IMR-90 (cell line): ENCODE measurements at places on chromosomes 2 and 18. TPM values are rescaled to one million over a fixed set of nuclear protein-coding genes. Genes with fewer than 3 reads are reported as not detected.

DNA sequence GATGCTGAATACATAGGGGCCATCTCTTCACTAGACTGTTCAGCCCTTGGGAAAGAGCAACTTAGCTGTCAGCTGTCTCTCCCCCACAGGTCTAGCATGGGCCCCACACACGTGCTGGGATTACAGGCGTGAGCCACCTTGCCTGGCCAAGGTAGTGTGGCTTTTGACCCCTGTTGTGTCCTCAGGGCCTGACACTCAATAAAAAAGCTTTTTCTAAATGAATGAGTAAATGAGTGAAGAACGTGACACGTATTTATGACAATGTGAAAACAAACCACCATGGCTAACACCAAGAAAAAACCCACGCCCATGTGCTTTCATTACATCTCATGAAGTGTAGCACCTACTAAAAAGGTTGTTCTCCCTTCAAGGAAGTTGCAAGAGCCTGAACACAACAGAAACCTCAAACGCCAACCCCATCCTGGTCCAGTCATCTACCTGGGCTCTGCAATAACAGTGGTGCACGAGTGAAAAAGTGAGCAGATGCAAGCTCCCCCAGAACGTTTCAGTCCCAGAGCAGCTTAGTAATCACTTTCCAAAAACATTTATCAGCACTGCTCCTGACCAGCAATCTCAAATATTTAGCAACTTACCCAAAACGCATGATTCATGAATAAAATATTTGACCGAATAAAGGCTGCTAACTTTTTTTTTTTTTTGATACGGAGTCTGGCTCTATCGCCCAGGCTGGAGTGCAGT, 3.4 kb downstream of the WDFY1 start:
- peaks cover 14% of the 10 kb centered on the region for H3K4me1 ChIP-seq
- peak overlapping the region; percentile 93 for H3K27ac ChIP-seq
- no peaks in the 10 kb centered on the region for H3K36me3 ChIP-seq
- DNase-seq: peak; percentile 83

DNA sequence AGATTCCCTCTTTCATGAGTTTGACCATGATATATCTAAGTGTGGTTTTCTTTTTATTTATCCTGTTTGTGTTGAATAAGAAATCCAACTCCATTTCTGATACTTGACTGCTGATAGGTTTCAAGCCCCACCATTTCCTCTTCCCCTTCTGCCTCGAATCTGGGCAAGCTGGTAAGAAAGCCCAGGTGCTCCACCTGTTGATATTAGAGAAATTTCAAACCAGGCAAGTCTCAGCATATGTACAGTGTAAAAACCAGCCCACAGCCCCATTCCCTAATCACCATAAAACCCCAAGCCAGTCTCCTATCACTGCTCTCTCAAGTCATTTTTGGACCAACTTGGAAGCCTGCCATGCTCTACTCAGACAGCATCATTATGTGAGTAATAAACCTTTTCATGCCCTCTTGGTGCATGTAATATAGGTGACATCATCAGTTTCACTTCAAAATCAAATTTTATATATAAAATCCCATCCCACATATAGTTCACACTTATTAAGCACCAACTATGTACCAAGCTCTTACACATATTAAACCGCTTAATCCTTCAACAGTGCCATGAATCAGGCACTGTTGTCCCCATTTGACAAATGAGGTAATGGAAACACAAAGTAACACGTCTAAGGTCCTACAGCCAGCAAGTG, 46.6 kb downstream of the SMAD2 start:
- H3K4me3 ChIP-seq: no peak overlapping the region
- no peak overlapping the region for H3K27ac ChIP-seq
- H3K27me3 ChIP-seq: no peaks in the 10 kb centered on the region
- DNase-seq: peak; percentile 76

DNA sequence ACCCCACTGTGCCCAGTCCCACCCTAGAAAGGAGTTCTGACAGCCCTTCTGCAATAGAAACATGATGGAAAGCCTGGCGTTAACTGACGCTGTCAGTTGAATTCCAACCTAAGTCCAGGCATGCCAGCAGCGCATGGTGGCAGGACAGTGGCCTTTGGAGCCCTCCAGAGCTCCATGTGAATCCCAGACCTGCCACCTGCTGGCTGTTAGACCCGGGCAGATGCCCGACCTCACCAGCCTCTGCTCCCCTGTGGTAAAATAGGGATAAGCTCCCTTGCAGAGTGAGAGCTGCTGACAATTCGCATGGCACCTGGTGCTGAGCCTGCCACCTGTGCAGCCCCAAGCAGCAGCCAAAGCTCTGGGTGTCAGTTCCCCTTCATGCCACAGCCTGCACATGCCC, 138.6 kb downstream of the LOXHD1 start:
- H3K36me3 ChIP-seq: no peaks in the 10 kb centered on the region
- H3K4me1 ChIP-seq: no peaks in the 10 kb centered on the region
- no peaks in the 10 kb centered on the region for H3K27me3 ChIP-seq
- H3K27ac ChIP-seq: no peak overlapping the region

- no peak within 1 kb of the TSS for H3K27ac ChIP-seq
- H3K4me1 ChIP-seq: peaks cover 2% of the 10 kb centered on the region; the same call in 1 of the 2 replicates
- peak within 1 kb of the TSS; percentile 21; the same call in 1 of the 2 replicates for H3K4me3 ChIP-seq
- H3K36me3 ChIP-seq: no peaks in the 10 kb centered on the region
These were observed at the start of gene LDLRAD4 for GRCh38 chr18:13218368-13218991. Gene LDLRAD4 (plus strand): TSS chr18:13218760.

DNA sequence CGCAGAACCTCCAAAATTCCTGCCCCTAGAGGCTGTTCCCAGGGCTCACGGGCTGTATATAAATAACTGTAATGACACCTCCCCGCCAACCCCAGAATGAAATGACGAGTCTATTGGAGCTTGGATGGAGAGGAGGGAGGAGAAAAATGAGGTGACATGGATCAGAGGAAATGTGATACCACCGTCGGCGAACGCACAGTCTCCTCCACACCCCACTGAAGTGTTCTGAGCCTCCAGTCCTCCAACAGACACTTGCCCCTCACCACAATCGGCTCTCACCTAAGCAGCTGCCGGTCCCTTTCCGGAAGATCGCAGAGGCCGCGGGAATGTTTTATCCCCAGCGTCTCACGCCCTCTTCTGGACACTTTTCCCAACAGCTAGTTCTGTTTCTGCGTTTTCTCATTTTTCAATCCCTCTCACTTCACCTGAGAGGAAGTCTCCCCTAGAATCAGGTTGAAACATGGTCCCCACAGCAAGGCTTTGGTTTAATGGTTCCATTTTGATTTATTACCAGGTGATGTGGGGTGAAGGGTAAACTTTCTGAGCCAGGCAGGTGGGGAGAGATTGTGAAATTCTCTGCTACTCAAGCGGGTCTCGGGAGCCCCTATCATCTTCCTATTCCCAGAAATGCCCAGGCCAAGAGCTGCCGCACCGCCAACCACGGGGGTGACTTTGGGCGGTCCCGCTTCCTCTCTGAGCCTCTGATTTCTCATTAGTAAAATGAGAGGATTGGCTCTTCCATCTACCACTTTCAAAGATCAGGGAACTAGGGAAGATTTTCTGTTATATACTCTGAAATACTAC, 9.1 kb upstream of the MYO5B start:
- no peak overlapping the region for H3K27ac ChIP-seq
- no peaks in the 10 kb centered on the region; the same call in 1 of the 2 replicates for H3K4me1 ChIP-seq

The SKOR2 gene
- not detected in 2 replicates for polyA plus RNA-seq
